ENCODE measurements at places on chromosomes 16 and 17.

DNA sequence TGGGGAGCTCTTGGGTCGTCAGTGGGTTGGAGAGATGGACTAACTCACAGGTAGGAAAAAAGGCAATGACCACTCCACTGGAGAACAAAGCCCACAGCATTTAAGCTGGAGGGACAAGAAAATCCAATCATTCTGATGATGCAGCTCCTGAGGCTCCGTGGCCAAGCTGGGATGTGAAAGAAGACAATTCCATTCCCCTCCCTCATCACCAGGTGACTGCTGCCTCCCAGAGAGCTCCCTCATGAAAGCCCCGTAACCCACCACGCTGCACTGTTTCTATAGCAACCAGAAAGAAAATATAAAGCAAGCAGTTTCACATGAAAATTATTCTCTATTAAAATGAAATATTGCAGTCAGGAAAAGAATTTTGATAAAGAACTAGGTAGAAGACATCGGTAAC, 15.2 kb downstream of the ANKRD11 start:
- no peak for DNase-seq

DNA sequence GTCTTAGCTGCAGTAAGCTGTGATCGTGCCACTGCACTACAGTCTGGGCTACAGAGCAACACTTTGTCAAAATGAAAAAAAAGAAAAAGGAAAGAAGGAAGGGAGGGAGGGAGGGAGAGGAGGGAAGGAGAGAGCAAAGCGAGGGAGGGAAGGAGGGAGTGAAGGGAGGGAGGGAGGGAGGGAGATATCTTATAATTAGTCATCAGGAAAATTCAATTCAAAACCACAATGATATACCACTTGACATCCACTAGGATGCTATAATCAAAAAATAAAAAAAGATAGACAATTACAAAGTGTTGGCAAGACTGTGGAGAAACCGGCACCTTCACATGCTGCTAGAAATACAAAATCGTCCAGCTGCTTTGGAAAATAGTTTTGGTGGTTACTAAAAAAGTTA, 93.8 kb downstream of the CDC27 start:
- DNase-seq, result no peak

DNA sequence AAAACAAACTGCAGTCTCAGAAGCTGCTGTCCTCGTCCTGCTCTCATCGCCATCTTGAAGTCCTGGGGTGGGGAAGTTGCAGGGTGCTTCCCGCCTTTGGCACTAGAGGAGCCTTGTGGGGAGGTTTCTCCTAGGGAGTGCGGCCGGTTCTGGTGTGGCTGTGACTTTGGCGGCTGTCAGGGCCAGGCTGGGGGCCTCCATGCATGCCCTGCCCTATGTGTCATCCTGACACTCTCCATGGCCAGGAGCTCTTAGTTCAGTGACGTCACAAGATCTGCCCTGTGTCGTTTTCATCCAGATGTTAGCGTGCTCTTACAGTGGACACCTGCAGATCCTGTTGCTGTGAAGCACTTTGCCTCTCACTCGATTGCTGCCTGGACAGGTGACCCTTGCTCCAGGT, 49.6 kb downstream of the PLD6 start:
- no peak for DNase-seq

DNA sequence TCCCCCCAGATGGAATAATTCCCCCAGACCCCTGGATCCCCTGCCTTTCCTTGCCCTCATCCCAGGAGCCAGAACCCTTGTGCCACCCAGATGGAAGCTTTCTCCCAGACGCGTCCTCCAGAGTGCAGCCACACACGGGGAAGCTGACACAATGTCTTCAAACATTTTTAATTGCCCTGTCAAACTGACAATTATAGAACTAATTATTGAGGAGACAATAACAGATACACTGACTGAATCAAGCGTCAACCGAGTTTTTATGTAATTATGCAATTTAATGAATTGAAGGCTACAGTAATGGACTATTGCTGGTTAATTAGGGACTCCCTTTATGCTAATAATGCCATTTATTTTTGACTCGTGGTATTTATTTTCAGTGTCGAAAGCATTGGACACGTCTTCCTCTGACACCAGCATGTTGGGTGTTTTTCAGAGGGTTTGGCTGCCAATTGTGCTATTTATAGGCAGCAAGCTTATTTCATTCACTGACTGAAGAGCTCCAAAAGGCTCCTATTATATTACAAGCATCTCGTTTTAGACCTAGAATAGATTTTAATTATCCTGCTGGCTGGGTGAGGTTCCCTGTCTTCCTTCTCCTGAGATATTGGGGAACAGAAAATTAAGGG, 298.2 kb upstream of the C16orf82 start:
- no peak for DNase-seq

DNA sequence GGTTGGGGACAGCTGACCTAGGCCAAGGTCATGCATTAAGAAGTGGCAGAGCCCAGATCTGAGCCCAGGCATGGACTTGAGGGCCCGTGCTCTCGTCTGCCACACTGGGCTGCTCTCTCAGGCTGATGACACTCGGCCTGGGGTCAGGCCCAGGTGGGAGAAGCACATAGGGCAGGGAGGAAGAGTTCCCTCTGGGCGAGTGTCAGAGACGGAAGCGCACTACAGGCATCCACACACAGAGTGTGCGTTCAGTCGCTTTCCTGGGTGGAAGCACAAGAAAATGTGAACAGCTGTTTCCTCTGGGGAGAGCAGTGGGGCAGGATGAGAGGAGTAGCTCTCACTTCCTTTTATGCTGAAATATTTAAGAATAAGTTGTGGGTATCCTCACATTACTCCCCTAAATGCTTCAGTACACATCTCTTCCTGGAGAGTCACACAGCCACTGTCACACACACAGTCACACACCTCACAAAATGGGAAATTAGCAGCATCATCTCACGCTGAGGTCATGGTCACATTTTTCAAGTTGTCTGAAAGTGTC, 59.7 kb downstream of the B9D1 start:
- DNase-seq, result no peak

DNA sequence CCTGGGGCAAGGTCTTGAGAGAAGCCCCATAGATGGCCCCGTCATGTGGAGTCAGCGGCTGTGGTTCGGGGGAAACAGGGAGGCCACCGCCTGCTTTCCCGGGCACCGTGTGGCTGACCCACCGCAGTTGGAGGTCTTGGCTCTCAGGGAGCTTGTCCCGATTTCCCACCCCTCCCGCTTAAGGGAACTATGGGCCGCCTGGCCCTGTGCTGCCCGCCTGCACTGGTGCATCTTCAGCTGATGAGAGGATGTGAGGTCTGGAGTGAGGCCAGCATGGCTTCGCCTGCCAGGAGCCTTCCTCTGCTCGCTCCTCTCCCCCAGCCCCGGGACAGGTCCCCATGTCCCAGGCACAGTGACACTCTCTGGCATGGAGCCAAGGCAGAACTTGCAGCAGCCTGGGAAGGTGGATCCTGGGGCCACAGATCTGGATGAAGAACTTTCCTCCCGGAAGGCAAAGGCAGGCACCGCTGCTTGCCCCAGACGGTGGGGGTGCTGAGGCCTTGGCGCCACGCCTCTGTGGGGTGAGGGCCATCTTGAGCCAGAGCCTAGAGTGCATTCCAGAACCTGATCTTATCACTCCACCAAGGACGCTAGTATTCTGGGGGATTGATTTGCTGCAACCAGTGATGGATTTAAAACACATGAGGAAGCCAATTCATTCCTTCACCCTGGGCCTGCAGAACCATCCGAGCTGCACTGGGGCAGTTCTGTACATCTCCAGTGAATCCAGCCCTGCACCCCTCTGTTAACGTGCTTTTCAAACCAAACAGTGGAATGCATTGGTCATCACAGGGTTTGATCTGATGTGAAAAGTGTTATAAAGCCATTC, 178.6 kb upstream of the TNRC6C start:
- no peak for DNase-seq

GRCh38 chr17:28986714-28987655, 18.8 kb downstream of the SEZ6 start:
- DNase-seq, result no peak

DNA sequence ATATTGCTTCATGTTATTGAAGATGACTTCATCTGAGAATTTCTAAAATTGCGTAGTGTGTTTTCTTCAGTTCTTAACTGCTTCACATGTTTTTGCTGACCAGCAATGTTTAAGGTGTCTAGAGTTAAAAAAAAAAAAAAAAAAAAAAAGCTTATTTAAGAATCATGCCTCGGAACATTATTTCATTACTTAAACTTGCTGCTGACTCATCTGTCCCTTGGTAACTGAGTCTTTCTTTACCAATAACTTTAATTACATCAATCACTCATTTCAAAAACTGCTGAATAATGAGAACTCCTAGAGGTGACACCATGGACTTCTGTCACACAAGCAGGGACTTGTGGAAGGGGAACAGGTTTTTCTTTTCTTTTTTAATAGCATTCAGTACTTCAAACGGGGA, 16.2 kb downstream of the IRX5 start:
- DNase-seq, result no peak

DNA sequence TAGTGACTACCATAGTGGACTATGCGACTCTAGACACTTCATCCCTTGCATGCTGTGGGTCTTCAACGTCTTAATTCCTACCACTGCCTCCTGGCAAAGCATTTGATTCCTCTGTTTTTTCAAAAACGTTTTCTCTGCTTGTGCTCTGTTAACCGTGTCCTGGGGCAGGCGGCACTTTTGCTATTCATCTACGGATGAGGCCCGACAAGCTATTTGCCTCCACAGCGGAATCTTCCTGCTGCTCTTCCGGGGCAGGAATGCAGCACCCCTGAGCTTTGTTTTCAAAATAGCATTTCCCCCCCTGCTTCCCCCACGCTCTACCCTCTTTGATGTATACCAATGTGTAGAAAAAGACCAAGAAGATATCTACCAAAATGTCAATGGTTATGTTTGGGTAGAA, 39.8 kb upstream of the METTL16 start:
- DNase-seq, result no peak

Data from bone marrow (tissue), 2 donors.